SJSA1 (cell line): ENCODE measurements at places on chromosomes 3 and 15. TPM values are rescaled to one million over a fixed set of nuclear protein-coding genes. Genes with fewer than 3 reads are reported as not detected.

GRCh38 chr3:353191-353739, 156.7 kb downstream of the CHL1 start:
- DNase-seq: no peak

Gene CLRN1
- not detected in 2 replicates for total RNA-seq

DNA sequence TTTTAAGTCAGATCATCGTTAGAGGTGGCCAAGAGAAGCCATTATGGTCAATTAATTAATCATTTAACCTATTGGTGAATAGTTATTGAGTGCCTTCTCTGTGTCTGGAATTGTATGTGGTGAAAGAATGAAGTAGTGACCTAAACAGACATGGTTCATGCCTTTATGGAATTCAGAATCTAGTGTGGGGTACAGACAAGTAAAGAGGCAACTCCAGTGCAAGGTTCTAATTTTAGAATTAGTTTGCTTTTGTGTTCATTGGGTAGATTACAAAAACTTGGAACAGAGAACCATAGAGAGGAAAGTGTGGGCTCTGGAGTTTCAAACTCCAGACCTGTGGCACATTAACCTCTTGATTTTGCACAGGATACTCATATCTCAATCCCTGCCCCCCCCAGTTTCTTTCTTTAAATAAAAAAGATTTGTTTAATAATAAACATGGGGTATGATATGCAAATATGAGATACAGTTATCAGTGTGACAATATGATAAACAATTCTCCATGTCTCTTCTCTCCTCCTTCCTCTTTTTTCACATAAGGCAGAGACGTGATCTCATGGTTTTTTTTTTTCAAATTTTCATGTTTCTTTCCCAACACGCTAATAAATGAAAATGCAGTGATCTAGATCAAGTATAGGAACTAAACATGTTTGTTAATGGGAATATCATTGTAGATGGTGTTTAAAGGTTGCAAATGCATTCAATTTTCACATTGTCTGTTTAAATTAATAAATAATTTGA, 117.9 kb downstream of the MITF start:
- no peak for DNase-seq

GRCh38 chr3:25025236-25025635, 402.8 kb upstream of the RARB start:
- no peak for DNase-seq

DNA sequence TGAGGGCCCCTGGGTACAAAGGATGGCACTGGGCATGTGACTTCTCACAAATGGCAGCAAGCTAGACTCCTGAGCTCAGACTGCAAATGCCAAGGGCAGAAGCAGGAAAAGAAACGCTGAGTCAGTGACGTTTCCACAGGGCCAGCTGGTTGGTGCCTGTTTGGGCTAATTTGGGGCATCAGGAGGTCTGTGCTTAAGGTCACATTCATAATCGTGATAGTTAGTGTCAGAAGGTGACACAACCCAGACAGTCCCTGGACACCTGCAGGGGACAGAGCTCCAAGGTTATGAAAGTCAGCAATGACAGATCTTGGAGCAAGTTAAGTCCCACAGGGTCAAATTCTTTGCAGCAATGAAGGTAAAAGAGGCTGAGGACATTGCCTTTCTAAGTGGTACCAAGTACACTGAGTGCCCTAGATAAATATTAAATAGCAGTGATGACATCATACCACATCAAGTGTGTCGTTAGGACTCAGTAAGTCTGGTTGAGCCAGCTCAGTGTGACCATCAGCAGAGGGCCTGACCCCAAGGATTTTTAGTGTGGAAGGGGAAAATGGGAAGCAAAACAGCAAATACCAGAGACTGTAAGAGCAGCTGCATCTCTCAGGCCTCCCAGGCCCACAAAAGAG, 556.9 kb upstream of the CFAP20DC start:
- DNase-seq: no peak

- DNase-seq: no peak
These were observed 111.7 kb downstream of the DNAJB8 start for GRCh38 chr3:128354788-128355542.

Gene AMIGO3
- 4.0 and 4.3 TPM in 2 replicates for total RNA-seq

Gene TEX55
- not detected in 2 replicates for total RNA-seq

Gene SLC22A14
- total RNA-seq: not detected in 2 replicates

DNA sequence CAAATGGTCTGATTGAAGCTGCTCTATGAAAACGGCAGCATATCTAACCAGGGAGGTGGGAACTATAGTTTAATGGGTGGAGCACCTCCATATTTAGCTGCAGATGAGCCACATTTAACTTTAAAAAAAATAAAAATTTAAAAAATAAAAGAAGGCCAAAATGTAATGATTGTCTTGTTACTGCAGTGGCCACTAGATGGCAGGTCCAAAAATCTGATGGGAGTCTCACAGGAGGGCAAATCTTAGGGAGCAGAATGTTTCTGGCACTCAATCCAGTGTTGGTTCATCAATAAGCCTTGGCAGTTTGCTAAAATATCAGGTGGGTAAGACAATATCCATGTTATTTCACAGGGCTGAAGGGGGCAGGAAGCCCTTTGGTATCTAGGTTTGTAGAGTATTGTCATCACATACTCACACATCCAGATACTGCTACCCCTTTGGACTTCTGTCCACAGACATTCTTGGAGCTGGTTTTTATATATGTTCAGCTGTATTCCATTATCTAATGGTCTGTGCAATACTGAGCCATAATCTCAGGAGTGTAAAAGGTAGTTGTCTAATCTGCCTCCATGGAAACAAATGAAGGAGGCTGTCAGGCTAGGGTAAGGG, 233.3 kb downstream of the TIGIT start:
- DNase-seq: no peak

DNA sequence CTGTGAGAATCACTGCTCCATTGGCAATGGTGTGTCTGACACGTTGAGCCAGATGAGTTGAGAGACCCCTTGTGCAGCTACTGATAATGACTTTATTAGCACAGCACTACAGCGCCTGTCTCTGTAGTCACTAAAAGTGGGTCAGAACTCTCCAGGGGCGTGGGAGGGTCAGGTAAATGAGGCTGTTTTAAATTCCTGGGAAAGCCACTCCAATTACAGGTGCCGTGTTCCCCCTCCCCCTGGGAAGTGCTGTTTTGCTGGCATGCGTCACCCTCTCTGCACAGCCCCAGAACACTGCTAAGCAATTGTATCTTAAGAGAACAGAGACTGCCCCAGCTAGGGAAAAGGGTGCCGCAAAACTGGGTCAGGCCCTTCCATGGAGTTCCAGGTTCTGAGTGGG, 21.5 kb upstream of the CPNE9 start:
- DNase-seq: no peak

DNA sequence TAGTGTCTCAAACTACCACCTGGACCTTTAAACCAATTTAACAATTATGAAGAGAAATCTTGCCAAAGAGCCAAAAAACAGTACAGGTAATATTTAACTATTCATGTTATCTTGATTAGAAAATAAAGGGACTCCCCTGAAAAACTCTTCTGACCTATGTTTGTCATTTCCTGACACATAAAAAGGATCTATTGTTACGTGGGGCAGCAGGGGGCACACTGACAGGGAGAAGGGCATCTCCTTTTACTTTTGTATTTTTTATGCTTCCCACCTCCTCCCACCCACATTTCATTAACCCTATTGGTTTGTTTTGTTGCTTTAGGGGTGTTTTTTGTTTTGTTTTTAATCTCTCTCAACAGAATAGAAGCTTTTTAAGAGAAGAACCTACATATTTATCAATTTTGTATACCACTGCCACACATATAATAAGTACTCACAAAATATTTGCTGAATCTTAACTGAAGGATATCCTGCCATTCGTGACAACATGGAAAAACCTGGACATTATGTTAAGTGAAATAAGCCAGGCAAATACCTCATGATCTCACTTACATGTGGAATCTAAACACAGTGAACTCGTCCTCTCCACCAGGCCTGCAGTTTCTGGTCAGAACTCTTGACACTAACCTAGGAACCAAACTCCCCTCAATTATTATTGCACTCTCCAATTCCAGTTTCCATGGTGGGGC, 17.7 kb downstream of the STAG1 start:
- DNase-seq: no peak

DNA sequence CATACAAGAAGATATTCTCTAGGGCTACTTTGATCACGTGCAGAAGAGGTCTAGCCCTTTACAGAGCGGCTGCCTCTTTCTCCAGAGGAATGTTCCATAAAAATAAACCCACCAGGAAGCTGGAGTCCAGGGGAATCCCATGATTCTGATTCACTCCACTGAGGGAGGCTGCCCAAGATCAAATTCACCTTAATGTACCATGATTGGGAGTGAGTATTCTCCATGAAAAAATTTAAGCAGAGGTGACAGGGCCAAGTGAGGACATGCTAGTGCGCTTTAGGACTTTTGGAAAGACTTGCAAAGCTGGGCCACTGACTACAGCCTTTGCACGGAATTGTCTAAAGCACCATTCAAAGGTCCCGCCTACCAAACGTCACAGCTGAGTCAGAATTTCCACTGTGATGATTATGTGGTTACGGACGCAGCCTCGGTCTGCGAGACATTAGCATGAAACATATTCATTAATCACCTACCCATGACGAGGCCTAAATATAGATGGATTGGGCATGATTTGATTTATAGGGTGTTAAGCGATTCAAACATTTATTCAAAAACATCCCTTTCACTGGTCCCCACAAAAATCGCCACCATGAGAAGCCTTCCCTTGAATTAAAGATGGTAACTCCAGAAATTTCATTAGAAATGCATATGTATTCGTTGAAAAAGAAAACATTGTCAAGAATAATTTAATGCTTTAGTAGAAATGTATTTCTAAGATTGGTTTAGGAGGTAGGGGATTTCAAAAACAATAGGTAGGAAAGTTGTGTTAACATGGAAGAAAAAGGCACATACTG, 152.6 kb downstream of the GREM1 start:
- peak; percentile 93 for DNase-seq

GRCh38 chr3:150147776-150148175, 177.1 kb upstream of the PFN2 start:
- DNase-seq: no peak

DNA sequence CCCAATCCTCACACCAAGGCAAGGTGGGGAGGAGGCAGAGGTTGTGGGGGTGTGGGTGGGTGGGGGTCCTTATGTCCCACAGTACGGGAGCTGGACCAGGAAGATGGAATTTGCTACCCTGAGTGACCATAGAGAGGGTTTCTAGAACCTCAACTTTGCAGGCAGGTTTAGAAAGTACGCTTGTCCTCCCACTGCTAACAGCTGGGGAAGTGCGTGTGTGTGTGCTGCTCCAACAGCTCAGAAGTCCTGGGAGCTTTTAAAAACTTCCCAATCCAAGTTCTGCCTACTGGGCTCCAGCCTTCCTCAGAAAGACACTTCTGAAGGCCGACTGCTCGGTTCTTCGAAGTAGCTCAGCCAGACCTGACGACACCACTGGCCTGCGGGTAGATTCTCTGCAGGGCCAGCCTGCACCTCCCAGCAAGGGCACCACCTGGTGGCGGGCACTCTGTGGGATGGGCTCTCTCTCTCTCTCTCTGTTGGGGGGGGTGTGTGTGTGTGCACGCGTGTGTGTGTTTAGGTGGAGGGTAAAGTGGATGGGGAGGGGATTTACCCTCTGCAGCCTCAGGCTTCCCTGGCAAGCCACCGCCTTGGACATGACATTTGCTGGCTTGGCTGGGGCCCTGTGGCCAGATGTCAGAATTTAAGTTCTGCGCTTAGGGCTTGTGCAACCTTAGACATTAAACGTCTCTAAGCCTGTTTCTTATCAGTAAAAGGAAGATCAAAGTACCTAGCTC, 15.6 kb downstream of the TMEM158 start:
- DNase-seq: peak; percentile 66

Gene HIGD2B
- total RNA-seq: not detected in 2 replicates

Gene IQCF5
- not detected in 2 replicates for total RNA-seq

Gene GOLGA6B
- total RNA-seq: not detected in 2 replicates

DNA sequence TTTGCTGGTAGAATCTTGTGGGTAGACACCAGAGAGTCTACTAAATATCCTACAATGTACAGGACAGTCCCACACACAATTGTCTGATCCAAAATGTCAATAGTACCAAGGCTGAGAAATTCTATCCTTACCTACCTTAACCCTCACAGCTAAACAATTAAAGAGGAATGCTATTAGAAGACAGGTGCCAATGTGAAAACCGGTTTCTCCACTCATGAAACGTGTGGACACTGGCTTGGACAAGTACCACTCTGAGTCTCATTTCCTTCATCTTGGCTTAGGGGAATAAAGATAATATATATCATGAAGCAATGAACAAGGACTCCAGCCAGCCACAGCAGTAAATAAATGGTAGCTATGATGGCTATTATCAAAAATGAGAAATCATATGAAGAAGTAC, 90.2 kb downstream of the RFTN1 start:
- DNase-seq: no peak

DNA sequence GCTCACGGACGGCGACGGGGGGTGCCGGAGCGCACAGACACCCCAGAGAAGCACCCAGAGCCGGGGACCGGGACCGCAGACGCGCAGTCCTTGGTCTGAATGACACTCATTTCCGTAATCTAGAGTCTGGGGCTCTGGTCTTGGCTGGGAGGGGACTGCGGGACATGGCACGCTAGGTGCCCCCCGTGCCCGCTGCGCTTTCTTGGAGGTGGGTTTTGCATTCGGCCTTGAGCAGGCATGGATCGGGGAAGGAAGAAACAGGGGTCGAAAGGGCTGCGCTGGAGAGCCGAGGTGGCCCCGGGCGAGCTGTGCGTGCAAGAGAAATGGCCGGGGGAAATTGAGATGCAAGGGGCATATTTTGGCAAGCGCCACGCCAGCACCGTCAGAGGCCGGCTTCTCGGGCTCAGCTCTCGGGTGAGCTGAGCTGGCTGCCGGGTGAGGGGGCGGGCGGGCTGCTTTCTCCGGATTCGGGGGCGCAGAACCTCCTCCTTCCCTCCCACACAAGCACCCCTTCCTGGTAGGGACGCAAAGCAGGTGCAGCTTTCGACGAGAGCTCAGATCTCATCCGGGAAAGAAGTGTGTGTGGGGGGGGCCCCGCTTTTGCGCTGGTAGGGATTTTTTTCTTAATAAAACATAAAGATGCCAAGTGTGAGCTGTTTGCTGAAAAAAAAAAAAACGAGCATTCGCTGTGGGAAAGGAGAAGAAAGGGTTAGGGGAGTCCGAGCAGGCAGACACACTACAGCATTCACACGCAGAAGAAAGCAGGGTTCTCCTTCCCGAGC, 963 bp upstream of the NTRK3 start:
- DNase-seq: no peak

- DNase-seq: no peak
These were observed 54.7 kb upstream of the CMC1 start for GRCh38 chr3:28186748-28187147.

DNA sequence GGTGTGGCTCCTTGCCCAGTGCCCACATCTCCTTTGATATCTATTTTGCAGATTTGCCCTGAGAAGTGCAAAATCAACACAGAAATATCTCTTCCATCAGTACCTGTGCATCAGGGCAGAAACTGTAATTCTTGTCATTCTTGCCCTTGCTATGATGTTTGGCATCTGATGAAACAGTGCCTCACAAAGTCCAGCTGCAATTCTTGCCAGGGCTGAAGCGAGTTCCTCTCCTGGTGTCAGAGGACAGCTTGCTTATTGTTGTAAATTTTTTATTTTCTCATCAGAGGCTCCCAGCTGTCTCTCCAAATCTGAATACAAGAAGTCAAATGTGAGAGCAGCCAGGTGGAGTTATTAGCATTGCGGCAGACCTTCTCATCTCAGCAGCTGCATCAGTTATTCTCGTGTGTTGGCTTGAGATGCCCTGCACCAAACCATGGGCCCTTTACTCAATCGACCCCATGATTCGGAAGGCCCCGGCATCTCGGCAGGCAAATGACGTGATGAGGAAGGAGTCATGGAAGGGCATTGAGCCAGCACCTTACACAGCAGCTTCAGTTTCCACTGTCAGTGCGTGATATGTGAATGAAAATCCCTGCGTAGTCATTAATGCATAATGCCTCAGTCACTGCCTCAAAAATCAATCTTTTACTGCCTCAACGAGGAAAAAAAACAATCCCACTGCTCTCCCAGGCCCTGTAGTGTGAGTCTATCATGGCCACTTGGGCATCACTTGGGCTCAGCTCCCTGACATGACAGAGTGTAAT, 93.4 kb downstream of the CCNL1 start:
- no peak for DNase-seq
